ENCODE measurements at places on chromosomes 3 and 15.
A peak's percentile ranks its signal among the peaks of the same experiment; 100 is the strongest.

DNA sequence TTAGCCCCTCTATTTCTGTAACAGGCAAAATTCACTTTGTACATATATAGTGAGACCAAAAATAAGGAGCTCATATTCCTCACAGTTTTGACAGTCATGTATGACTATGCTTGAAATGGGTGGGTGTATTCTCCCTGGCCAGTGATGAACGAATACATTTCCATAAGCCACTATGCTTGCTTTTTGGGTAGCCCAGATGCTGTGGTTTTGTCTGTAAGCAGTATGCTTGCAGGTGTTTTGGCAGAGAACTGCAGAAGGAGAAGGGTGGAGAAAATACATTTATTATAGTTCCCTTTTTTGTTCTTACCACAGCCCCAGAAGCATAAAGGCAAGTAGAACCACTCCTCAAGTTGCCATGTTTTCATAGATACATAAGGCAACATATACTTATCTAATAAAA is 131.2 kb downstream of the RBMS3 start:
- DNase-seq: peak; percentile 1

- peak; percentile 42 for DNase-seq
Observed at GRCh38 chr15:69154684-69155083, 5.8 kb upstream of the GLCE start.

DNA sequence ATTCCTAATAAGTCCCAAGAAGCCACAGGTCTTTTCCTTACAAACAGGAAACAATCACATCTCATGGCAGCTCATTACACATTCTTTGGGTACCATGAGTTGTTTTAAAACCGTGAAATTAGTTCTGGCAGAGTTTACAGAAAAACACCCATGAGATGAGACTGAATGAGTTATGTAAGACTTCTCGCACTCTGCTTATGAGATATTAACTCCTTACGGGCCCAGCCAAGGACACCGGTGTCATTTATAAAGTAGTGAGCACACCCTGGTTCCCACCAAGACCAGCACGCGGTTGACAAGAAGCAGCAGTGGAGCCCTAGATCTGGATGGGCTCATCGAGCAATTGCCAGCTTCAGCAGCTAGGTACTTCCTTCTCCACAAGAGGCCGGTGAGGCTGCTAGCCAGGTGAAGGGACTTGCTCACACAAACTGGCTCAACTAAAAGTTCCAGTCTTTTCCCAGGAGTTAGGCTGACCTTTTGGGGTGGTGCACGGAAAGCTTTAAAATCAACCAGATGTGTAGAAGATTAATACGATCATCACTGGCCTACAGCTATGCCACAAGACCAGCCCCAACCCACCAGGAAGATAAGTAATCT is 318.6 kb upstream of the ICE2 start:
- DNase-seq: no peak

- no peak for DNase-seq
Observed at GRCh38 chr3:16302082-16302631, 37.1 kb downstream of the OXNAD1 start.

DNA sequence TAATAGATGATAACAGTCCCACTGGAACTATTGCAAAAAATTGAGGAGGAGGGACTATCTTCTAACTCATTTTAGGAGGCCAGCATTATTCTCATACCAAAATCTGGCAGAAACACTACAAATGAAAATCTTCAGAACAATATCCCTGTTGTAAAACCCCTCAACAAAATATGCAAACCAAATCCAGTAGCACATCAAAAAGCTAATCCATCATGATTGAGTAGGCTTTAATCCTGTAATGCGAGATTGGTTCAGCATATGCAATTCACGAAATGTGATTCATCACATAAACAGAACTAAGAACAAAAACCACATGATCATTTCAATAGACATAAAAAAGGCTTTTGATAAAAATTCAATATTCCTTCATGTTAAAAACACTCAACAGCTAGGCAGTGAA is 23.9 kb upstream of the PLSCR2 start:
- DNase-seq: no peak

GRCh38 chr3:182364723-182365650 is 428.3 kb upstream of the ATP11B start:
- DNase-seq: no peak

GRCh38 chr3:178186666-178187065 is 349.6 kb upstream of the KCNMB2 start:
- no peak for DNase-seq

- DNase-seq: no peak
Observed at GRCh38 chr3:15279671-15280402, 52.5 kb downstream of the SH3BP5 start.

DNA sequence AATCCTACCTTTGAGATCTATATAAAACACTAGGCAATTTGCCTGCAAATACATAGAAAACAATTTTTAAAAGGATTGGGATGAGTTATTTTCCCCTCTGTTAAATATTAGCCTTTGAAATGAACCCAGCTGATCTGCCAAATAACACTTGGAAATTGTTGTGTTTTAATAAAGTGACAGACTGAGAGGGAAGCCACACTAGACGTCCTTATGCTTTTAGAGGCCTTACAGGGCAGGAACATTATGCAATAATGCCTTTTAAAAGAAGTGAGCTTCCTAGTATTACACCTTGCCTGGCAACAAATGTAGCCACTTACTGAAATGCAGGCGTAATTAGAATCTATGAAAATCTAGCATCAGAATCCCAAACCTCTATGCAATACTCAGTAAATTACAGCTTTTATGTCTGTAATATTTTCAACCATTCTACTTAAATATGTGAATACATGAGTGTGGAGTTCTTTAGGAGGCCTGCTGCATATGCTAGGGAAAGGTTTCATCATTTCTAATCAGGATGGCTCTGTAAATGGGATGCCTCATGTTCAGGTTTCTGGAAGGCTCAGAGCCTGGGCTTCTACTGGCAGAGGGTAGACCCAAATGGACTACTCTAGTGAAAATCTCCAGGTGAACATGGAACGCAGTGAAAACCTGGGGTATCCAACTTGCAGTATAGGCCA is 20.3 kb downstream of the AGTR1 start:
- no peak for DNase-seq

DNA sequence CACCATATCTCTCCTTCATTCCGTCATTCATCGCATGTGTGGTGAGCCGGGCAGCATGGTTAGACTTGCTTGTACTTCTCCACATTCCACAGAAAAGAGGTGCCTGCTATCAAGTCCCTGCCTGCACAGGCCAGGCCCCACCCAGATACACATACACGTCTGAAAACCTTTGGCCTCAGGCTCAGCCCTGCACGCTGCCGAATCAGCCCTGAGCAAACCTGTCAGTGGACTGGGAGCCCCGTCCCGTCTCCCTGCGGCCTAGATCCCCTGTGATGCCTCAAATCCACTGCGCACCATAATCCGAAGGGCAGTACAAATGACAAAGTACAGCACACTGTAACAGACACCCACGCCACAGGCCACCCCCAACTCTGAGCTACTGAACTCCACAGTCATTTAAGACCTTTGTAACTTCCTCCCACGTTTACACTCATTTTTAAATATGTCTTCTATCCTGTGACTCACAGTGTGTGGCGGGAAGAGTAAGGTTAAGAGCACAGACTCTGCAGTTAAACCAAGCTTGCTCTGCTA is 67.1 kb downstream of the MB21D2 start:
- peak; percentile 44 for DNase-seq

GRCh38 chr3:65026151-65026550 is 338.4 kb upstream of the ADAMTS9 start:
- no peak for DNase-seq

GRCh38 chr15:85318048-85318731 is 62.2 kb upstream of the AKAP13 start:
- no peak for DNase-seq

DNA sequence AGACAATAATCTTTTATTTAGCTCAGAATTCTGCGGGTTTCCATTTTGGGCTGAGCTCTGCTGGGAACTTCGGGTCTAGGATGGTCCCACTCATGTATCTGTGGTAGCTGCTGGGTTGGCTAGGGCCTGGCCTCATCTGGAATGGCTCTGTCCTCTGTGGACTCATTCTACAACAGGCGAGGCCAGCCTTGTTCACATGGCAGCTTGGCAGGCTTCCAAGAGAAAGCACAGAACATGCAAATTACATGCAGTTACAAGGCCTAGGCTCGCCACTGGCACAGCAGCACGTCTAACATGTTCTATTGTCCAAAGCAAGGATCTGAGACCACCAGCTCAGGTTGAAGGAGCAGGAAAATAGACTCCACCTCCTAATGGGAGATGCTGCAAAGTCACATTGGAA is 431.4 kb downstream of the PDCD6IP start:
- no peak for DNase-seq

DNA sequence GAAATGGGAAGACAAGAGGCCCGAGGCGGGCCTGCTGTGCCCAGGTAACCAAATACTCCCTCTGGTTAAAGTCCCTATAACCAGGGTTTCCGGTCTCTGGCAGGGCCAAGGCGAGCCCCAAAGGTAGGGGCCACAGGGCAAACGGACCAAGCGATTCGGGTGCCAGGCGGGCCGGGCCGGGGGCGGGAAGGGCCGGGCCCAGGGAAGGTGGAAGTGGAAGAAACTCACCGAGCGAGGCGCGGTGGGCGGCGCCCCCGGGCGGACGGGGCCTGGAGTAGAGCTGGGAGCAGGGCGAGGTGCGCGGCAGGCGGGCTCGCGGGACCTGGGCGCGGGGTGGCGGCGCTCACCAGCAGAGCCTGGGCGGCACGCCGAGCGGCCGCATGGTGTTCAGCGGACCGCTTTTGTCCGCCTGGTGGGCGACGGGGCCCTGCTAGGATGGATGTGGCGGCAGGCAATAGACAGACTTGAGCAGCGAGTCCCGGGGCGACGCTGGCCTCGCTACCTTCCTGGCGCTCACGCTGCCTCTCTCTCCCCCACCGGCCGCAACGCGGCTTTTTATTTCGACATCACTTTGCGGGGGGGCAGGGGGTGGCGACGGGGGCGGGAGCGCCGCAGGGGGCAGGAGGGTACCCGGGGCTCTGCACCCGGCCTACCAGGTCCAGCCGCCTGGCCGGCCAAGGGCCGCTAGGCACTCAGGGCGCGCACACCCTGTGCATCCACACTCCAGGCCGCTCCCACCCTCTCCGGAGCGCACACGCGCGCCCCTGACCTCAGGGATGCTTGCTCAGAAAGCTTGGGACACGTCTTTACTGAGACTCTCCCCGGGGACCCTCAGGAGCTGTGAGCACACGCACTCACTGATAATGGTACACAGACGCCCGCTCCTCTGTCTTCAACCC is at the start of gene GATA2:
GATA2 (minus strand) TSS at position 531 of the 899 bp plus-strand sequence. CDS start 6,170 bp downstream, outside the sequence.
- DNase-seq: peak; percentile 72

Data from KBM-7 (cell line).